ENCODE measurements at places on chromosomes 2 and 18. TPM values are rescaled to one million over a fixed set of nuclear protein-coding genes. Genes with fewer than 3 reads are reported as not detected.

DNA sequence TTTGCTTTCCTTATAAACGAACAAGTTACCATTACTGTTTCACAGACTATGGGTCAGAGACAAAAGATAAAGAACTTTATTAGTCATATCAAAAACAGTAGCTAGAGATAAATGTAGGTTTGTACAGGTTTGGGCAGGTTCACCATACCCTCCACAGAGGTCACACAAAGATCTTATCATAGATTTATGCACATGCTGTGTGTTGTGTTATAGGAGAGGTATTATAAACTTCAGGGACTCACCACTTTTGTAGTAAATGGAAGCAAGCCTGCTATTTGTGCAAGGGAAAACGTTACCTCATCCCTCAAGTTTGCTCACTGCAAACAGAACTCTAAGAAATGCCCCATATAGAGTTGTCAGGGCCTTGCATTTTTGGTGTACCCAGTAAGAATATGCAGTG lies 584.5 kb upstream of the LRRTM1 start:
- no peak overlapping the region for H3K4me3 ChIP-seq
- no peaks in the 10 kb centered on the region for H3K27me3 ChIP-seq
- no peaks in the 10 kb centered on the region for H3K36me3 ChIP-seq
- no peak for DNase-seq
- H3K4me1 ChIP-seq, result no peaks in the 10 kb centered on the region

DNA sequence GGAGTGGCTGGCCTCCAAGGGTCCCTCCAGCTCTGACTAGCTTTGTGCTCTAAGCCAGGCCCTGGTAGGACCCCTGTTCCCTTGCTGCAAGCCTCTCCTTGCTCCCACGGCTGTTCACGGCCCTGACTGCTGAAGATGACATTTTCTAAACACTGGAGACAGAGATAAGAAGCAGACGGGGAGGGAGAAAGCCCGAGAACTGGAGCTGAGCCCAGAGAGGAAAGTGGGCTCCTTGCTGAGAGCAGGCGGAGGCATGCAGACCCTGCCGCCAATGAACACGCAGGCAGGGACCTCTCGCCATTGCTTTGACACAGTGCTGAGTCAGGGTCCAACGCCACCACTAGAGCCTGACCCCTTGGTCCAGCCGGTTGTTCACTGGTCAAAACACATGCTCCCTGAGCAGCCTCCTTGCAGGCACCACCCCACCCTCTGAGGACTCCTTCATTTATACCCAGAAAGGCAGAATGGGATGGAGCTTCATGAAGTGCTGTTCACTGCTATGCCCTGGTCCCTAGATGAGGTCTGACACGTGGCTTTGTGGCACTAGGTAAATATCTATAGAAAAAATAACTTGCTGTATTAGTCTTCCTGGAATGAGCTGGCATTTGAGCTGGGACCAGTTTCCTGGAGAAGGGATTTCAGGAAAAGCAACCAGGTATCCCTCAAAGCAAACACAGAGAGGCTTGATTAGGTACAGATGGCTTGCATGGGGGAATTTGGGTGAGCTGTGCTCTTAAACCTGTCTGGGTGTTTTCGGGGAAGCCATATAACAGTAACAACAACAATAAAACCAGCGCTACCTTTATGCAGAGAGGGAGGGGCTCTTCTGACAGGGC lies 65.7 kb downstream of the MCFD2 start:
- H3K4me1 ChIP-seq, result no peaks in the 10 kb centered on the region
- no peak overlapping the region for H3K4me3 ChIP-seq
- no peaks in the 10 kb centered on the region for H3K27me3 ChIP-seq

GRCh38 chr2:168731616-168732015 lies 70.8 kb upstream of the NOSTRIN start:
- no peak overlapping the region for H3K27ac ChIP-seq
- no peak for DNase-seq

DNA sequence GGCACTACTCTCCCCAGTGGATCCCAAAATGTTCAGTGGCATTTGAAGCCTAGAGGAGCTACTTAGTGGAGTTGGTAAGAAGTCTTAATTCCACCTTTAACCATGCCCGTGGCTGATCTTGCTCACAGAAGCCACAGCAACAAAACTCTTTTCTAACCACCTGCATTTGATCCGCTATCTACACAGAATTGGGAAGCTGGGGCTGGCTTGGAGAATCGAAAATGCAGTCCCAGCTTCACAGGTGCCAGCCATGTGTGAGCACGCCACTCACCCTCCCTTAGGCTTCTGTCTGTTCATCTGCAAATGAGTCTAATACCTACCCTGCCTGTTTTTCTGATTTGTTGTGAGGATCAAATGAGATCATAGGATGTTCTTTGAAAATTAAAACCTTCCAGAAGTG lies 182.6 kb downstream of the BCL11A start:
- no peak for DNase-seq
- no peak overlapping the region for H3K27ac ChIP-seq
- H3K36me3 ChIP-seq, result no peaks in the 10 kb centered on the region

DNA sequence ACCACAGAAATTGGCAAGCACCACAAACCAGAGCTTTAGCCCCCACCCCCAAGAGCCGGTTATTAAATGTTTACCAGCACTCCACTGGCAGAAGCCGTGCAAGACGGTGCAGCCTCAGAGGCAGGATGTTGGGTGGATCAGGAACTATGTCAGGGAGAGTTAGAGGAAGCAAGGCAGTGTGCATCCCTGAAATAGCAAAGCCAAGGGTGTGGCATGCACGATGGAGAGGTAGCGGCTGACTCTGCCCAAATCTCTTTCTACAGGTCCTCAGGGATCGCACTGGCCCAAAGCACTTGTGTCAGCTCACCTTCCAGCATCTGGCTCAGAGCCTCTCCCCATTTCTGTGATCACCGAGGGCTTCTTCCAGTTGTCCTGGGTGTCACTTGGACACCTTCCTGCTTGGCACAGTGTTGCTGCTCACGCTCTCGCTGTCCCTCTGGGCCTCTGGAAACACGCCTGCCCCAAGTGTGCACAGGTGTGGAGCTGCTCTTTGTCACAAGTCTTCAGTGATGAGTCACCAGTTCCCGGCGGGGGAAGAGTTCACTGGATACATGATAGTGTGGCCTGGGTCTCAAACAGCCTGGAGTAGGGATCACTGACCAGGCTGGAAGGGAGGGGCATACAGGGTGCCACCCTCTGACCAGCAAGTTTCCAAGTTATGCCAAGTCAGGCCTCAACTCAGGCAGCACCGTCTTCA lies 17.3 kb upstream of the B3GNT7 start:
- peaks cover 7% of the 10 kb centered on the region for H3K4me1 ChIP-seq
- H3K27me3 ChIP-seq, result peaks cover 6% of the 10 kb centered on the region
- no peak overlapping the region for H3K4me3 ChIP-seq
- no peak overlapping the region for H3K27ac ChIP-seq
- H3K36me3 ChIP-seq, result no peaks in the 10 kb centered on the region

GRCh38 chr18:32152705-32153448 lies 37.0 kb upstream of the MEP1B start:
- no peak overlapping the region for H3K27ac ChIP-seq
- no peaks in the 10 kb centered on the region for H3K27me3 ChIP-seq
- H3K4me1 ChIP-seq, result no peaks in the 10 kb centered on the region
- H3K36me3 ChIP-seq, result no peaks in the 10 kb centered on the region
- no peak overlapping the region for H3K4me3 ChIP-seq

- H3K27ac ChIP-seq, result no peak overlapping the region
- H3K4me1 ChIP-seq, result no peaks in the 10 kb centered on the region
- no peak for DNase-seq
- H3K4me3 ChIP-seq, result no peak overlapping the region
Observed at GRCh38 chr18:72427721-72428120, 116.4 kb downstream of the CBLN2 start.

DNA sequence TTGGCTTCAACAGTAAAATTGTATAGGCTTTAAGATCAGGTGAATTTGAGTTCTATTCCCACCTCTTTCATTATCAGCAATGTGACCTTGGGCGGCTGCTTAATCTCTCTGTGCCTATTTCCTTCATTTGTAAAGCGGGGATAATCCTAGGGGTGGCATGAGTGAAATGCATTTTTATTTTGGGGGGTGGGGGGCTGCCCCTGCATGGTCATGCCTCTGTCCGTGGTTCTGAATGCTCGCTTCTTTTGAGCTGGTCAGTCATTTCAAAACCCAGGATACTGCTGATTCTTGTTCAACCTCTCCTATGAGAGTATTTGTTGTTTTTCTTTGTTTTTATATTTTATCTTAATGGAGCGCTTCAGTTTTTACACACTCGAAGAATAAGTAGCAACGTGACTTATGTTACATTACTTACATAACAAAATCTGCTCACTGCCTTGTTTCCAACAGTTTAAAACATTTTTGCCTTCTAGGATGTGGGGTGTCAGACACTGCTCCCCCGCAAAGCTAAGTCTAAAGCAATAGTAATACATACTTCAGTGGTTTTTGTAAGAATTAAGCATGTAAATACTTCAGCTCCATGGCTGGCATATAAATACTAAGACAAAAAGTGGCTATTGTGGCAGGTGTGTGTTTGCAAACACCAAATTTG lies 152.6 kb upstream of the PELI1 start:
- no peak for DNase-seq
- H3K4me3 ChIP-seq, result no peak overlapping the region
- no peaks in the 10 kb centered on the region for H3K36me3 ChIP-seq

DNA sequence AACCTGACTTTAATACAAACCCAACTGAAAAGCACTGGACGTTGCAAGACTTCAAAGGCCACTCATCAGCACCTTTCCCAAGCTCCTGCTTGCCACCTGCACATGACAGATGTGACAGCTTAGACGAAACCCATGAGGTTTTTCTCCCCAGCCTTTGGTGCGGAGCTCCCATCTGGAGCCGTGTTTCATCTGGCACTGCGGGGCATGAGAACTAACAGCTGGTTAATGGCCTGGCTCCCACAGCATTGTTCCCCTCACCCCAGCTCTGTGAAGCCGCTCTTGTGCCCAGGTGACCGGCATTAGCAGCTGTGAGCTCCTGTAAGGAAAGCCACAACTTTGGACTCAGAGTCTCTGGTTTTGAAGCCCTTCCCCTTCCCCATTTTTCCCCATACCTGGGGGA lies 50.9 kb downstream of the GALR1 start:
- no peaks in the 10 kb centered on the region for H3K36me3 ChIP-seq
- no peak overlapping the region for H3K4me3 ChIP-seq
- no peak overlapping the region for H3K27ac ChIP-seq

GRCh38 chr2:215315301-215315700 lies 3.4 kb downstream of the ATIC start:
- no peaks in the 10 kb centered on the region for H3K27me3 ChIP-seq
- no peak for DNase-seq
- peaks cover 12% of the 10 kb centered on the region for H3K4me1 ChIP-seq
- no peak overlapping the region for H3K4me3 ChIP-seq

DNA sequence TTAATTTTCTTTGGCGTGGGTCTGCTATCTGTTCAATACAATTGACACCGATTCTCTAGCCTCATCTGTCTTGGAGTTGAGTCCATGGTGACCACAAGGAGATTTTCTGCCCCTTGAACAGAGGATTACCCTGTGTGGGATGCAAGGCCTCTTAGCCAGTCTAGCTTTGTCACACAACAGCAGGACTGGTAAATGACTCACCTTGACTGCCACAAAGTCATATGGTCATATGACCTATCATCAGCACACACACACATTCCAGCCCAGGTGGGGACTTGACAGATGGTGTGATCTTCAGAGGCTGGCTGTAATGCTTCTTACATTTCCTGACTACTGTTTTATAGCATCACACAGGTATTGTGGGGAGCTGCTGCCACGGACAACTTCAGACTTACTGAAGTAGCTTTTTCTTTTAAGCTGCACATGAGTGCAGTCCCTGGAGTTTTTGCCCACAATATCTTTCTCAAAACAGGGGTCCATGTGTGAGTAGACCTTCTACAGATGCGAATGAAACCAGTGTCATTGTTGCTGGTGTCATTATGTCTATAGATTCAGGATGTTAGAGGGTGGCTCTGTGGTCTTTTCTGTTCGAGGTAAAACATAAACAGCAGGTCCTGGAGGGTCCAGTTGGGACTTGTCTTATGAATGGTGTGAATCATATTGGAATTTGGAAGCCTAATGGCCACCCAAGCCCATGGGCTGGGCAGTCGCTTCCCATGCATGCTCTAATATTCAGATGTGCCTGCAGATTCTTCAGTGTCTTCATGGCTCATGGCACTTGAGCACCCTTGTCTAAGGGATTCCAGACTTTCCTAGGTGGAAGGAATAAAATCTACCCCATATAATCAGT lies 18.6 kb upstream of the ACOXL start:
- no peaks in the 10 kb centered on the region for H3K27me3 ChIP-seq
- H3K27ac ChIP-seq, result no peak overlapping the region
- DNase-seq, result no peak
- no peaks in the 10 kb centered on the region for H3K4me1 ChIP-seq
- no peaks in the 10 kb centered on the region for H3K36me3 ChIP-seq

DNA sequence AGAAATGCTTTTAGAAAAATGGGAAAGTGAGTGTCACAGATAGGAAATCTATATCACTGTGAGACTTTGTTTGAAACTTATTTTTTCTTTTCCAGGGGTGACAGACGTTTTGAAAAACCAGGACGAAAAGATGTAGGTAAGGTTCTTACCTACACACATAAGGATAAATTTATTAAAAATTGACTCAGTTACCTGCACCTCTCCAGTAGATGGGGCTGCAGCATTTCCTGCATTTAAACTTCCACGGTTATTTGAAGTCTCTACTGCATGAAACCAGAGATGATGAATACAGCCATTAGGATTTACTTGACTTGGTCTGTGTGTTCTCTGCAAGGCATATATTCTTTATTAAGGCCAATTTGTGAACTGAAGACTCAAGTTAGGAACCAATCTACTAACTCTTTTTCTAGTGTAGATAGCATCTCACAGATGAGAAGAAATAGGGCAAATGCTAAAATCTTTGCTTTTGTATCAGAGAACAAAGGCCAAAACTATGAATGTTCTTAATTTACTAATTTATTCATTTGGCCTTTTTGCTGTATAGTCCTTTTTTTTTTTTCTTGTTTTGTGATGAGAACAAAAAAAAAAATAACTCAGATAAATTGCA lies 15.0 kb downstream of the KCNJ13 start:
- H3K27me3 ChIP-seq, result no peaks in the 10 kb centered on the region
- no peak overlapping the region for H3K27ac ChIP-seq
- H3K4me3 ChIP-seq, result no peak overlapping the region
- H3K36me3 ChIP-seq, result peaks cover 10% of the 10 kb centered on the region

SGPP2 gene
- total RNA-seq, result 0.34 TPM

GPR39 gene
- total RNA-seq, result 1.4 TPM

SDC1 gene
- total RNA-seq, result 27.5 TPM
